ENCODE measurements at places on chromosomes 2 and 18.
A peak's percentile ranks its signal among the peaks of the same experiment; 100 is the strongest.

DNA sequence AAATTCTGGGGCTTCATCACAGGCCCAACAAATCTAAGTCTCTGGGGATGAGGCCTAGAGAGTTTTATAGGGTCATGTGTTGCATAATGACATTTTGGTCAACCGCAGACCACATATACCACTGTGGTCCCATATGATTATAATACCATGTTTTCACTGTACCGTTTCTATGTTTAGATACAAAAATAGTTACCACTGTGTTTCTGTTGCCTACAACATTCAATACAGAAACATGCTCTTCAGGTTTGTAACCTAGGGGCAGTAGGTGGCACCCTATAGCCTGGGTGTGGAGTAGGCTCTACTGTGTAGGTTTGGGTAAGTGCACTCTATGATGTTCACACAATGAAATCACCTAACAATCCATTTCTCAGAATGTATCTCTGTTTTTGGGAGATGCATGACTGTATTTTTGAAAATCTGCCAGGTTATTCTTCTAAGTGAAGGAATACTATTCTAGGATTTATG is 485.2 kb downstream of the PTPRM start:
- no peak overlapping the region for H3K4me3 ChIP-seq
- no peaks in the 10 kb centered on the region for H3K36me3 ChIP-seq
- DNase-seq: peak; percentile 0
- no peak overlapping the region for H3K27ac ChIP-seq
- no peaks in the 10 kb centered on the region for H3K27me3 ChIP-seq

GRCh38 chr18:3675994-3676393 is 226.0 kb downstream of the TGIF1 start:
- DNase-seq: no peak
- no peak overlapping the region for H3K27ac ChIP-seq
- H3K4me1 ChIP-seq: no peaks in the 10 kb centered on the region
- H3K36me3 ChIP-seq: no peaks in the 10 kb centered on the region

DNA sequence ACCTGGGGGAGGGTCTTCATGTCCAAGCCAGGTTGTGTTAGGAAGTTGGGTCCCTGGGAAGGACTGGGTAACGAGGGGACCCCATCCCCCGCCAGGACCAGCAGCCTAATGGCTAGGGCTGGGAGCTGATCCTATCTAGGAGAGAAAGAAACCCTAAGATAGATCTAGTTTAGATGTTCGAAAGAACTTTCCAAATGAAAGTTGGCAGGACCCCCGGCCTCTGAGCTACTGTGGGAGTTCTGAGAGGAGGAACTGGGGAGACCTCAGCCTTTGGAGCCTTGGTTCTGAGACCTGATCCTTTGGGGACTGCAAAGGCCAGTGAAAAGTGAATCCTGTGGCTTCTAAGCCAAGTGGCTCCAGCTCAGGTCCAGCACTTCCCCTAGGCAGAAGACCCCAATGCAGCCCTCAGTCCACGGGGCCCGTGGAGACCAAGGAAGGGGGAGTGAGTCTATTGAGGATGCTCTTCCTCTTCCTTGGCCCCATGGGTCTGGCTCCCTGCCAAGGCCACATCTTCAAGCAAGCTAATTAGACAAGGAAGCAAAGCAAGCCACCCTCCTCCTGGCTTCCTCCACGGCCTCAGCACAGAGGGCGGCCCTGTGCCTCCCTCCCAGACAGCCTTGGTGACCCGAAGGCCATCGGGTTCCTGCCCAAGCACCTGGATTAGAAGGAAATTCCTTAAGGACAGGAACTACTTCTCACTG is 23.5 kb downstream of the CCT7 start:
- no peak overlapping the region for H3K4me3 ChIP-seq
- no peak for DNase-seq
- peaks cover 22% of the 10 kb centered on the region for H3K36me3 ChIP-seq

DNA sequence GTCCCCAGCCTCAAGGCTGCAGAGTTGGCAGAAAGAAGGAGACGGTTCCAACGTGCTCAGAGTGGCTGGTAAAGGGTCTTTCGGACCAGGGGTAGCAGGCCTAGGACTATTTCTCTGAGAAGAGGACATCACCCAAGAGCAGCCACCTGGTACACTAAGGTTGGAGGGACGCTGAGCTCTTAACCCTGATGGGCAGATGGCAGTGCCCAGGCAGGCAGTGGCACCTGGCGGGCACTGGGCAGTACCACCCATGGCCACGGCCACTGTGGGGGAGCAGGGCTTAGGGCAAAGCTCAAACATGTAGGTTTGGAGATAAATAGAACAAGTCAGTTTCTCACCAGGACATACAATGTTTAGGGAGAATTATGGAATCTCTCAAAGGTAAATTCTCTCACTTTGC is 53.5 kb downstream of the MBP start:
- H3K27me3 ChIP-seq: no peaks in the 10 kb centered on the region
- peak overlapping the region; percentile 28 for H3K27ac ChIP-seq
- H3K4me1 ChIP-seq: peaks cover 34% of the 10 kb centered on the region
- H3K4me3 ChIP-seq: no peak overlapping the region

DNA sequence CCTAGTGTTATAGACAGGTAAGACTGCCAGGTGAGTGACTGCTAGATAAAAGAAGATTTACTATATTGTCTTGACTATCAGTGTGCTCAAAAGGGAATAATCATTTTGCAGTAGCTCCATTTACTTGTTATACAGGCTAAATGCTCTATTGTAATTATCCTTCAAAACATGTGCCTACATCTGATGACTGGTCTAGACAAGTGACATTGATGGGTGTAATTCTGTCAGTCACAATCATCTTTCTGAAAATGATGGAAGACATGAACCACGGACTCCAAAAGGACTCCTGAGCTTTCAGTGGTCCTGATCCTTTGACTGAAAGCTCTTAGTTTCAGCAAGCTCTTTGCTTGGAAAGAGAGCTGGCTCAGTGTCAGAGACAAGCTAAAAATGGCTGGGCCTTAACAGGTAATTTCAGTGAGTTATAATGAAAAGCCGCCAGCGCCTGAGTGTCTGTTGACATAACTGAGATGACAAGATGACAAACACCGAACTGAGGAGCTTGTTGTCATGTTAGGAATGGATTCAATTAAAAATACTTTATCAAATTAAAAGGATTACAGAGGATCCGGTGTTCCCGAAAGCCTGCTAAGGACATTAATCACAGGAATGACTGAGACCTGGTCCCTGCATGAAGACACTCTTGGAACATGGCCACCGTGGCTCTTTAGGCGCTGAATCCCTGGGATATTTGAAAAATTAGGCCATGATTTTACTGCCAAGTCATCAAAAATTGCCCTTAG is 141.7 kb downstream of the CMPK2 start:
- no peaks in the 10 kb centered on the region for H3K36me3 ChIP-seq
- no peak for DNase-seq

- H3K4me1 ChIP-seq: no peaks in the 10 kb centered on the region
- DNase-seq: no peak
- no peak overlapping the region for H3K27ac ChIP-seq
- no peaks in the 10 kb centered on the region for H3K27me3 ChIP-seq
- no peak overlapping the region for H3K4me3 ChIP-seq
These were observed 484.2 kb downstream of the PID1 start for GRCh38 chr2:228786901-228787300.

- no peaks in the 10 kb centered on the region for H3K36me3 ChIP-seq
- no peak for DNase-seq
- no peaks in the 10 kb centered on the region for H3K27me3 ChIP-seq
- no peak overlapping the region for H3K27ac ChIP-seq
These were observed 678.5 kb downstream of the ARHGAP15 start for GRCh38 chr2:143807671-143808070.

DNA sequence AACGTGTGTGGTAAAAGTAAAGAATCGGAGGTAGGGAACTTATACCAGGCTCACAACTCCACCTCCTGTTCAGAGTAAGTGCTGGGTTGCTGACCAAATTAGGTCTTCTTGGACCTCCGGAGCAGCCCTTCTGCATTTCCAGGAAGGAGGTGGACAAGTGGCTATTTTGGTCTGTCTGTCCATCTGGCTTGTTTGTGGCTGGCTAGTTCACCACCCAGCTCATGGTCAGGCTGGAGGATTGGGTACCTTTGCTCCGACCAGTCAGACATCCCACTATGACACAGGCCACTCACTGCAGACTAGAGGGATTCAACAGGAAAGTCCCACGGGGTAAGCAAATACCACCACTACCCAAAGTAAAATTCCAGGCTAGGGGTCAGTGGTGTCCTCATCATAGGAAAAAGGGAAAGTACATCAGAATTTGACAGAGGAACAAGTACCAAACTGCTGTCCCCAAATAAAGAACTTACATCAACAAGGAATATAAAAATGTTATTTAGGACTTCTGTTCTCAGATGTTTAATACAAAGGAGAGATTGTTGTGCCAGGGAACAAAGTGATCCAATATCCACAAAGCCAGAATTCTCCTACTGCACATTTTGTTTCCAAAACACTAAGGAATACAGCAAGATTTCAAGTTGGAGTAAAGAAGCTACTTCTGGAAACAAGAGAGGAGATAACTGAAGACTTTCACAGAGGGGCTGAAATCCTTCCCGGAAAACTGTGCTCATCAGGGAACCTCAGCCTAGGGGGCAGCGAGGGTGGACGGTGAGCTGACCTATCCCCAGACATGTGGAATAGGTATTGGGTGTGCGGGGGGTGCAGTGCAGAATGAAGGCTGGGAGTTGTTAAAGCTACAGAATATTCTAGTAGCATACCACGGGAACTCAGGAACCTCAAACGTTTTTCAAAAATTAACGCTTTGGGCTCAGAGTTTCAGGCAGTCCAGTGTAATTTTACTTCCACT is 56.9 kb downstream of the BCL2 start:
- no peak overlapping the region for H3K27ac ChIP-seq
- peaks cover 18% of the 10 kb centered on the region for H3K4me1 ChIP-seq
- H3K27me3 ChIP-seq: no peaks in the 10 kb centered on the region
- no peak overlapping the region for H3K4me3 ChIP-seq

DNA sequence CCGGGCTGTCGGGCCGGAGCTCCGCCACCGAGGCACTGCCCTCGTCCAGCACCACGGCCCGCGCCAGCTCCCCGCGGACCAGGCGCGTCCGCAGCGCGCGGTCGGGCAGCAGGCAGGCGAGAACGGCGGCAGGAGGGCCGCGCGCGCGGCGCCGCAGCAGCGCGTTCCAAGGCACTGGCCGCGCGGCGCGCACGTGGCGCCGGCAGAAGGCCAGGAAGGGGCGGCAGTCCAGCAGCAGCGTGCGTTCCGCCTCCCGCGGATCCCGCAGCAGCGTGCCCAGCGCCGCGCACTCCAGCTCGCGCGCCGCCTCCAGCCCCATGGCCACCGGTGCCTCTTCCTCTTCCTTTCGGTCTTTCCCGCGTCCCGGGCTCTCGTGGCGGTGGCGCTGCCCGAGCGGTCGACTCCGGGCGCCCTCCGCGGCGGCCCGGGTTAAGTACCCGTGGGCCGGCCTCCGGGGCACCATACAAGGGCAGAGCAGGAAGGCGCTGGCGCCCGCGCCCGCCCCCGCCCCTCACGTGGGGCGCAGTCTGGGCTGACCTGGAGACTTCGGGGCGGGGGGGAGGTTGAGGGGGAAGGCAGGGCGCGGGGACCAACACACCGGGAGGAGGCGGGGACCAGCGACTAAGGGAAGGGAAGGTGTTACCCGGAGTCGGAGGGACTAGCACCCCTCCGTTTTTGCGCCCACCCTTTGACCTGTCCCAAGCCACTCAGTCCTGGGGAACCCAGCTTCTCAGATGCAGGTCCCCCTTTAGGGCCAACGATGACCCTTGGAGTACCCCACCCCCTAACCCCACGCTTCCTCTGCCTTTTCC is at the start of gene DUSP2:
TSS of gene DUSP2 (minus strand) at position 405 of the 812 bp plus-strand sequence. CDS start at position 319, 86 bp downstream.
- DNase-seq: peak; percentile 89
- peaks cover 58% of the 10 kb centered on the region for H3K4me1 ChIP-seq
- peaks cover 12% of the 10 kb centered on the region for H3K36me3 ChIP-seq
- H3K27me3 ChIP-seq: no peaks in the 10 kb centered on the region

- H3K4me1 ChIP-seq: peaks cover 10% of the 10 kb centered on the region
- no peaks in the 10 kb centered on the region for H3K36me3 ChIP-seq
- DNase-seq: no peak
These were observed 11.2 kb downstream of the MREG start for GRCh38 chr2:216002101-216002678.

- no peak overlapping the region for H3K4me3 ChIP-seq
- no peaks in the 10 kb centered on the region for H3K27me3 ChIP-seq
- DNase-seq: no peak
These were observed 616.6 kb downstream of the IRS1 start for GRCh38 chr2:226183033-226183432.

DNA sequence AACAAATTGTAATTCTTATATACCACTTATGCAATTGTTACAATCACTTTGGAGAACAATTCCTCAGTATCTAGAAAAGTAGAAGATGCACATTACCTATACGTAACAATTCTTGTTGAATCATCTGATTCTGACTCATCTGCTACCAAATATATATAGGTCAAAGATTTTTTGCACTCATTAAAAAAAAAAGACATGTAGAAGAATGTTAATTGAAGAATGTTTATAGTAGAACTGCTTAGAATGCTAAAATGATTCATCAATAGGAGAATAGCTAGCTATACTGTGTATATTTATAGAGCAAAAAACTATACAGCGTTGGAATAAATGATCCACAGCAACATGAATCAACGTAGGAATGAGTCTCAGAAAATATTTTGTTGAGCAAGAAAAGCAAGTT is 29.5 kb upstream of the STAT1 start:
- no peaks in the 10 kb centered on the region for H3K27me3 ChIP-seq
- no peaks in the 10 kb centered on the region for H3K36me3 ChIP-seq
- peaks cover 11% of the 10 kb centered on the region for H3K4me1 ChIP-seq
- DNase-seq: no peak

DNA sequence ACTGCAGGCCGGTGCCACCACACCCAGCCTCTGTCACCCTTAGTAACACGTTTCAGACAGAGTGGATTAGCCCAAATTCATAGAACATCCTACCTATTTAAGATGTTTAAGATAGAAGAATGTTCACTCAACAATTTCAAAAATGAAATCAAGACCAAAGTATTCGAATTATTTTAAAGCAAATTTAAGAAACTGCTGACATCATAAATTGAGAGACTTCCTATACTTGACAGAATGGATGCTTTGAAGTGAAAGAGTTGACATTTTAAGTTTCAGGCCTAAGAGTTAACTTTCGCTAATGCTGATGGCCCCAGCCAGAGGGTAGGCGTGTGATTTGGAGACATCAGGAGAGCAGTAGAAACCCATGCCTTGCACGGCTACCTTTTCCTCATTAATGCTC is 271.9 kb downstream of the SS18 start:
- DNase-seq: no peak
- H3K4me3 ChIP-seq: no peak overlapping the region
- no peaks in the 10 kb centered on the region for H3K27me3 ChIP-seq
- H3K36me3 ChIP-seq: no peaks in the 10 kb centered on the region

- H3K4me3 ChIP-seq: no peak overlapping the region
- H3K27me3 ChIP-seq: no peaks in the 10 kb centered on the region
- no peak overlapping the region for H3K27ac ChIP-seq
These were observed 254.6 kb downstream of the RND3 start for GRCh38 chr2:150232871-150233270.

DNA sequence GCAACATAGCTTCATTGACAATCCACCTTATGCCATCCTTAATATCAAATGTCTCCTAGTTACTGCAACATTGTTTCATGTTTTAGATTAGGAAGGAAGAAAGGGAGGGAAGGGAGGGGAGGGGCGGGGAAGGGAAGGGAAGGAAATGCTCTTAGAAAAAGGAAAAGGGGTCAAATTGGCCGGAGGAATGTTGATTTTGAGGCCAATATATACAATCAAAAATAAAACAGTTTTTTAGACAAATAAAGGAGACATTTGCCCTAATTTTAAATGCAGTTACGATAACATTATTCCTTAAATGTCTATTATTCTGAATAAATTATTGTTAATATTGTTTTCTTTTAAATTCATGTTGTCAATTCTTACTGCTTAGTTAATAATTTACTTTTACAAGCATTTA is 33.5 kb upstream of the CALCRL start:
- H3K36me3 ChIP-seq: no peaks in the 10 kb centered on the region
- DNase-seq: no peak
- no peak overlapping the region for H3K27ac ChIP-seq
- H3K4me3 ChIP-seq: no peak overlapping the region
- H3K4me1 ChIP-seq: no peaks in the 10 kb centered on the region

- H3K36me3 ChIP-seq: no peaks in the 10 kb centered on the region
- H3K4me1 ChIP-seq: no peaks in the 10 kb centered on the region
- DNase-seq: no peak
These were observed 40.6 kb upstream of the RIOK3 start for GRCh38 chr18:23412351-23412964.
